ENCODE measurements at places on chromosomes 2 and 18. TPM values are rescaled to one million over a fixed set of nuclear protein-coding genes. Genes with fewer than 3 reads are reported as not detected.

DNA sequence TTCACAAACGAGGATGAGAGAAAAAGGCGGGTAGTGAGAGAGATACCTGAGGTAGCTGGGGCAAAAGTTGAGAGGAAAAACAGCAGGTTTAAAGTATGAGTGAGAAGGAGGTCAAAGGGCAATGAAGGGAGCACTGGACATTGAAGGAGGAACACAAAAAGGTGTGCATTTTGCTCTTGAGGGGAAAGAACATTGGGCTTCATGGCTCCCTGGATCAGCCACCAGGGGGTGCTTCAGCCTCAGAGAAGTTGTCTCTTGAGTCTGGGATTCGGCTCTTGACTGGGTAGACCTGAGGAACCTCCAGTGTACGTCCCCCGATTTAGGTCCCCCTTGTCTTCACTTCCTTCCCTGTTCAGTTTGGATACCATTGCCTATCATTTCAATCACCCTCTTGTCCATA is 128.5 kb downstream of the RAPGEF4 start:
- DNase-seq = peak; percentile 64

Gene DPP10
- total RNA-seq = 0.27 TPM

Gene SCYGR4
- not detected for total RNA-seq

Gene DLX2
- total RNA-seq = not detected

GRCh38 chr2:230202430-230203109 is 17.2 kb downstream of the SP110 start:
- DNase-seq = no peak

- no peak for DNase-seq
Observed at GRCh38 chr2:217971166-217971565, 31.6 kb downstream of the TNS1 start.

- no peak for DNase-seq
Observed at GRCh38 chr2:11628675-11629074, 41.3 kb downstream of the NTSR2 start.

- DNase-seq = no peak
Observed at GRCh38 chr2:144654523-144654922, 134.6 kb upstream of the ZEB2 start.

DNA sequence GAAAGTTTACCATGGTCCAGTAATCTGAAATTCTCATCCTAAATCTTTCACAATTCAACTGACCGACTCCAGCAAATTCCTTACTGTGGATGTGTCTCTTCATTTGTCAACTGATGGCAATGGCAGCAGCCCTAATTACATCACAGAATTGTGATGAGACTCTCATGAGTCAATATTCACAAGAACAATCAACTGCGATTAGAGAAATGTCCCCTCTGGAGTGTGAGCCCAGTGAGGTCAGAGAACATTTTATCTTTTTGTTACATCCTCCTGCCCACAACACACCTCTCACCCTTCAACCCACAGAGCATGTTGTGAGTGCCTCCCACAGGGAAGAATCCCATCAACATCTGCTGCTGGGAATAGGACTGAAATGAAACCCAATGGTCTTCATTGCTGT is 73.6 kb downstream of the CD226 start:
- no peak for DNase-seq

Gene NEB
- total RNA-seq = 0.55 TPM

- no peak for DNase-seq
Observed at GRCh38 chr18:61570070-61570469, 236.8 kb downstream of the CDH20 start.

Gene CYRIA
- total RNA-seq = 4.6 TPM

DNA sequence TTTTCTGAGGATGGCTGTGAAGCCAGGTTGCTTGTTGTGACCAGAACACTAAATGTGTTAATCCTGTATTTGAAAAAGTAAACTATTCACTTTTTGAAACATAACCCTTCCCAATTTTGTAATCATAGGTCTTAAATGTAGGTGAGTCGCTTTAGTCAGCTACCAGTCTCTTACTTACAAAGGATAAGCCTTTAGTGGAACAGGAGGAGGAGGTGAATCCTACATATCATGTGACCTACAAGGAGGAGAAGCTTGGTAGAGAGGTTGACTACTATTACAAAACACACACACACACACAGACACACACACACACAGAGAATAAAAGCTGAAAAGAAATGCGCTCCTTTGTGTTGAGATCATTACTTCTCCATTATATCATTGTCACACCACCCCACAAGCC is 59.9 kb upstream of the SPAG16 start:
- DNase-seq = no peak

Gene PFN4
- total RNA-seq = 0.62 TPM

Gene CENPA
- total RNA-seq = not detected

DNA sequence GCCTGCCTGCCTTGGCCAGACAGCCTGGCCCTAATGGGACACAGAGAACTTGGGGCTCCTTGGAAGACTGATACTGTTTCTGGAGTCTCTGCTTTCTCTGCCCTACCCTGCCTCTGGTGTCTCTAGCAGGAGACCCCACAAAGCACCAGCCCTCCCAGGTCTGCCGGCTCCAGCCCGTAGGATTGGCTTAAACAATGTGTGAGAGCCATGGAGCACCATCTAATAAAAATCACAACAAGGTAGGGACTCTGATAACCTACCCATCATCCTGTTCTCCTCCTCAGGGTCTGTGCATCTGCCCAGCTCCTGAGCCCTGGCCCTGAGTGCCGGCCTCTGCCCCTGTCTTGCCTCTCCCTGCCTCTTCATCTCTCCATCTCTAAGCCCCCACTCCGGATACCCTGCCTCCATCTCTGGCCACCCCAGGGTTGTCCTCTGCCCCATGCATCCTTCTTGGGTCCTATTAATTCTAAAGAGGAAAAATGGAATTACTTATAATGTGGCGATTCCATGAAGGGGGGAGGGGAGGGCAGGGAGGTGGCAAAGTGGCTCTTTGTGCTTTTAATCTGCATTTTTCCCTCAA is 1.2 kb upstream of the ECEL1 start:
- peak; percentile 9 for DNase-seq

DNA sequence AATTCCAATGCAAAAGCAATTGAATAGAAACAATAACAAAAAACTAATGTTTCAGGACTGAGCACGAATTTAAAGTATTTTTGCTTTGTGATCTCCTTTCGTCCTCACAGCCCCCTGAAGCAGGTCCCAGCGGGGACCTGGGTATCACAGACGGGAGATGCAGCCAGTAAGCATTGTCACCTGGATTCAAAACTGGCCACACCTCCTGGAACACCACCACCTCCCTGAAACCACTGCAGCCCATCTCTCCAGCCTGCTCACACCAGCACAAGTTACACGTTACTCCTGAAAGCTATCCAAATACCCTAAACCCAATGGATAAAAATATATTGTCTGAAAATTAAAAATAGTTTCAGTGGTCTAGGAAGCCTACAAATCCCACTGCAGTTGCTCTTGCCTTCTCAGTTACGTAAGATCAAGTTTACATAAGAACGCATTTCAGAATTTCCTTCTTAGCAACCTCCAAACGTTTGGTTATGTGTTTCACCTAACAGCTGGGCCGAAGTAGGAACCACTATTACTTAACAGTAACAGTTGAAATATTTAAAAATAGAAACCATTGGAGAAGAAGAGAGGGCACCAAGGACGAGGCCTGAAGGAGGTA is 178.0 kb downstream of the HDAC4 start:
- no peak for DNase-seq

DNA sequence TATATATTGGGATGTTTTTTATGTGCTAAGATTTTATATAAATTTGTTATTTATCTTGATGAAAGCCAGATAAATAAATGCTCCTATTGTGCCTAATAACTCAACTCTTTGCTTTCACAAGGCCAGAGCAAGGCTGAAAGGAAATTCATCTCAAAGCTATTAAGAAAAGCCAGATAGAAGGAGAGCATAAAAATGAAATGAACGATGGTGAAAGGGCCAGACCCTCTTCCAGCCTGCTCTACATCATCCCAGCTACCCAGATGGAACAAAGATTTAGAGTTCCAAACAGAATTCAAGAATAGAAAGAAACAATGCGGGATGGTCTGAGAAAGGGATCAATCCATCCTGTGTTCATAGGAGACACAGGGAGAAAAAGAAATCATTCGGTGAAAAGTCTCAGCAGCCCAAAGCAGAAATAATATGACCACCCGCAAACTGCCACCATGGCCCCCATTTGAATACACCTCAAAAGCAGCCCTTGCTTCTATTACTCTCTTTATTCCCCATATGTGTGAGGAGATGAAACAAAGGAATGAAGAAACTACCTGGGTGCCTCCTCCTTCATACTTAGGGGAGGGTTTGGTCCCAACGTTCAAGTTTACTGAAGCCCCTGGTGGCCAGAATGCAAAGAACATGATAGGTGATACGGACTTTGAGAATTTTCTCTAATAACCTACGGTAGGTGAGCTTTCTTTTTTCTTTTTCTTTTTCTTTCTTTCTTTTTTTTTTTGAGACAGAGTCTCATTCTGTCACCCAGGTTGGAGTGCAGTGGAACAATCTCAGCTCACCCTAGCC is 110.1 kb upstream of the FBXO11 start:
- no peak for DNase-seq

- DNase-seq = no peak
Observed at GRCh38 chr2:22458440-22458839, 926.5 kb upstream of the KLHL29 start.

DNA sequence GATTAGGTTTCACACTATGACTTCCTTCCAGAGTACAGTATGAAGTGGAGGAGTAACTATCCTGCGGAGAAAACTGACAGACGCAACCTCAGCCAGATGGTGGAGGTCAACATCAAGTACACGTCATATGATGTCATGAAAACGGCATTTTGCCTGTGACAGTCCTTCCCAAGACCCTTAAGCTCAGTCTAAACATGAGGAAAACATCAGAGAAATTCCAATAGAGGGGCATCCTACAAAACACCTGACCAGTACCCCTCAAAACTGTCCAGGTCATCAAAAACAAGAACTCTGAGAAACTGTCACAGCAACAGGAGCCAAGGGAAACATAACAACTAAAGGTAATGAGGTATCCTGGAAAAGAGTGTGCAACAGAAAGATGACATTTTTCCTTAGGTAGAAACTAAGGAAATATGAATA is 1.7 kb downstream of the RNU4ATAC start:
- no peak for DNase-seq

- no peak for DNase-seq
Observed at GRCh38 chr2:67878743-67879142, 184.1 kb downstream of the C1D start.

DNA sequence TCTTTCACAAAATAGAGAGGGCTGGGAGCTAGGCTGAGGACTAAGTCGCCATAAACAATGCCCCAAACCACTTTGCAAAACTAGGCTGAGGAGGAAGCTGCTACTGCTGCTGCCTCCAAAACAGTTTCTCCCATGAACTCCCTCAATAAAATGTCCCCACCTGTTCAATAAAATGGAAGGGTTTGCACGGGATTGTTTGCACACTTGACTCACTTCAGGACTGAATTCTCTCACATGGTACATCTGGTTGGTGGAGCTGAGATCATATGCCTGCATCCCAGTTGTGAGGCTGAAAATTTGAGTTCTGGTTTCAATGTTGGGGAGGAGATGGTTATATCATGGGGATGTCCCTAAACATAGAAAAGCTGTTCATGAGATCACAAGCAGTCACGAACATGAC is 26.5 kb downstream of the NCKAP5 start:
- DNase-seq = no peak

- DNase-seq = no peak
Observed at GRCh38 chr2:174338671-174339560, 4.2 kb downstream of the SP9 start.

DNA sequence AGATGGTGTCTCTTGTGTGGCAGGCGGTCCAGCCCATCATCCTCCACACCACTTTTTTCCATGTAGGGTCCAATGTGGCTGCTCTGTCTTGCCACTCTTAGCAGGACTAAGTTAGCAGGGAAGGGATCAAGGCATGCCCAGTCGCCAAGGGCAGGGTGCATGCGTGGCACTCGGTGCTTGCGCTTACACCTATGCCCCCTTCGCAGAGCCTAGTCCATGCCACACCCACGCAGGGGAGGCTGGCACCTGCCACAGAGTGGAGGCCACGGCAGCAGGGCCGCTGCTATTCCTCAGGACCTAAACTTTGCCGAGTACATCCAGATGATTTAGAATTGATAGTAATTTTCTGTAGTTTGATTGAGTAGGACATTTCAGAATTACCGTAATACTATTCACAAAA is 59.5 kb downstream of the RALBP1 start:
- no peak for DNase-seq

Gene VIT
- total RNA-seq = 13.3 TPM

Gene SPHKAP
- 124 TPM for total RNA-seq

Gene RNF144A
- total RNA-seq = 15.6 TPM

Gene ASPRV1
- 0.84 TPM for total RNA-seq

Gene KCNG2
- total RNA-seq = not detected

- DNase-seq = no peak
Observed at GRCh38 chr18:523561-523960, 23.1 kb upstream of the COLEC12 start.

GRCh38 chr2:158692372-158693103 is 102.6 kb upstream of the DAPL1 start:
- DNase-seq = no peak

- DNase-seq = no peak
Observed at GRCh38 chr18:62521593-62521992, 1.2 kb upstream of the ZCCHC2 start.

DNA sequence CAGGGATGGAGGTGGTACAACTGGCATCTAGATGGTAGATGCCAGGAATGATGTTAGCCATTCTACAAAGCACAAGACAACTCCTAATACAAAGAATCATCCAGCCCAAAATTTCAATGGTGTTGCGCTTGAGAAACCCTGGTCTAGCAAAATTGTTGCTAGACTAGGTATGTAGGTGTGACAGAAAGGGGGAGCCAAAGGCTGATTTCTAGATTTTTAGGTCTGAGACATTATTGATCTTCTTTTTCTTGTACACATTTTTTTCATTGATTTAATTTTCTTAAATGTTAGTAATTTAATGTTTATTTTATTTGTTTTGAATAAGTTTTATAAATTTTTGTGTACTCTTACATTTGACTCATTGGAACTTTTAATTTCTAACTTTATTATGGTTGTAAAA is 216.4 kb downstream of the FSIP2 start:
- DNase-seq = no peak

GRCh38 chr2:59594671-59595222 is 958.7 kb downstream of the BCL11A start:
- DNase-seq = no peak

Gene POTEC
- not detected for total RNA-seq

- DNase-seq = no peak
Observed at GRCh38 chr2:28329184-28329583, 63.5 kb upstream of the FOSL2 start.

GRCh38 chr2:209638346-209638745 is 133.3 kb upstream of the UNC80 start:
- DNase-seq = no peak

Gene TGFA
- total RNA-seq = 1.1 TPM

Gene COLEC11
- 2.1 TPM for total RNA-seq

Gene ARHGEF33
- 0.10 TPM for total RNA-seq

Gene MYO1B
- 16.0 TPM for total RNA-seq

DNA sequence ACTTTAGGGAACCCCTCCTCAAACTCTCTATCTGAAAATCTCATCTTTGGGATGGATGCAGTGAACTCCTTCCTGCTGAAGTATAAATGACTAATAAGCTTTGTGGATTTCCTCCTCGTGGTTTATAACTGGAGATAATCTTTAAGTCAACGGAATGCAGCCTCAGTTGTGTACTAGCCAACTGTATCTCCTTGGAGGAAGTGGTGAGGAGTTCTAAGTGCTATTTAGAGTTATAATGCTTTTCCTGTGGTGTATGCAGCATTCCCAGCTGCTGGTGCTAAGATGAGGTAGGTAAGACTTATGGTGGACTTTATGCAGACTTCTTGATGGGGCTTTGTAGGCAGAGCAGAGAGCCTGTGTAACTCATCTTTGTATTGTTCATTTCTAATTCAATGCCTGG is 90.9 kb downstream of the LYPD6B start:
- no peak for DNase-seq

Gene KIF1A
- 1.6 TPM for total RNA-seq

Gene FAM124B
- total RNA-seq = 1.2 TPM

Measured in left ventricle myocardium superior (tissue), 1 donor.